Mesothelial cell of epicardium (in vitro differentiated cells): ENCODE measurements at places on chromosomes 7 and 10. TPM values are rescaled to one million over a fixed set of nuclear protein-coding genes. Genes with fewer than 3 reads are reported as not detected.

The CYP2C19 gene
- total RNA-seq, result not detected in 3 replicates

DNA sequence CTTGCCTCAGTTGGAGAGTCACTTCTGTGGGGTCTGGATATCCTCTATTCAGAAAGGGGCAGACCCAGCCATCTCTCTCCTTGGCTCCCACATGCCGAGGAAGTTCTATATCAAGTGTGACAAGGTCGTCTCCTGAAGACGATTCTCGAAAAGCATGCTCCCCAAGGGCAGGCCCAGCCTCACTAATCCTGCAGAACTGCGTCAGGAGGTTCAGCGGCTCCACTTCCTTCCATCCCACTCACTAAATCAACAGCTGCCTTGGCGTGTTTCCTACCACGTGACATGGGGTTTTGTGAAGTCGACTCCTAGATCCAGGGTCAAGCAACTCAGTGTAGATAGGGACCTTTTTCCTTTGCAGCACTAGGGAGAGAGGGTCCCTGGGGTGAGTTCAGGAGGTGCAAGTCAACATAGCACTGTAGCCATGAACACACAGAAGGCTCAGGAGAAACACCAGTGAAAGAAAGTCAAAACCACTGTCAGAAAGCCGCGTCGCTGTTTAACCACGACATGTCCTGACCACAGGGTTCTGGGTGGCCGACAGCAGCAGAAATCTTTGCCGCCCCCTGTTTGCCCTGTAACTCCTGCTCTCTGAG is 156.4 kb downstream of the PRPF18 start:
- no peak for DNase-seq

DNA sequence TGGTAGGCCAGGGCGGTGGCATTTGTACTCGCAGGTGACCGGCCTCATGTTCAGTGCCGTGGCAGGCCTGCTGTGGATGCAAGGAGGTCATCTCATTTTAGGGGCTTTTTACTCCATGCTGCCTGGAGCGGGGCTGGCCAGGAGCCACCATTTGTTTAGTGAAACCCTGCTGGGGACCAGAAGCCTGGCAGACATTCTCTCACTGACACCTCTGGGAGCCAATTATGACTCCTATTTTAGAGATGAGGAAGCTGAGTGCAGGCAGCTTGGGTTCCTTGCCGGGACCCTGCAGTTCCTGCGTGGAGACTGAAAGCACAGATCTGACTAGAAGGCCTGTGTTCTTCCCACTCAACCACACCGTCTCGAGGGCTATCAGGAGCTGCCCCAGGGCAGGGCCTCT is 186.6 kb downstream of the FANK1 start:
- DNase-seq, result no peak

The SLC26A4 gene
- total RNA-seq, result 0.14 to 0.16 TPM in 2 of 3 replicates, not detected in the other

The EN2 gene
- not detected in 3 replicates for total RNA-seq

GRCh38 chr10:89299031-89299430 is 2.8 kb upstream of the IFIT2 start:
- no peak for DNase-seq

The RBM17 gene
- 108 to 115 TPM (median 112 TPM) in 3 replicates for total RNA-seq

DNA sequence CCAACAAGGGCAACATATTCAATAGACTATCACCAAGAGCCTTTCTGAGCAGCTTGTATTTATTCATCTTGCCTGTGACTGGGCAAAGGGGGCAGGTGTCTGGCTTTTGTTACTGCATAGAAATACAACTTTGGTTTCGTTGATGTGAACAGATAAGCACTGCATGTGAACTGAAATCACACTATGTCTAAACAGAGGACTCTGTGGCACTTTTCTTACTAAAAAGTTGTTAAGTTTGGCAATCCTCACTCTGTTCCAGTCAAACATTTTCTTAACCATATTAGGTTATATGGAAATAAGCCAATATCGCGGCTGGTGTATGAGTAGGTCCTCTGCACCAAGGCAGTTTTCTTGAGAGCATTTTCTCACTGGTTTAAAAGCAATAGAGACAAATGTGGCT is 48.5 kb downstream of the CALD1 start:
- DNase-seq, result no peak

DNA sequence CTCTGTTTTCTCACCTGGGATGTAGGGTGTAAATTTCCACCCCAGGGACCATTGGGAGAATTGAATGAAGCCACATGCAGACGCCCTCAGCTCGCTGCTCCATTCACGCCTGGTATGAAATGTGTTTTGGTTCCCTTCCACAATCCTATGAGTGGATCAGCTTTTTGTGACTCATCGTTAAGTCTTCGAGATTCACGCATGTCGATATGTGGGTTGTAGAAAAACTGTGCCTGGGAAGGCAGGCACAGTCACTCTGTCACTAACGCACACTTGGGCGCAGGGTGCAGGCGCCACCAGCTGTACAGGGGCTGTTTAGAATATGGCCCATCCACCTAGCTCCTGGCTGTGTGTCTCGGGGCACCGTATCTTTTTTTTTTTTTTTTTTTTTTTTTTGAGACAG is 64.2 kb upstream of the SH2B2 start:
- no peak for DNase-seq

GRCh38 chr10:12091421-12091820 is 22.7 kb downstream of the DHTKD1 start:
- DNase-seq, result no peak

The INHBA gene
- total RNA-seq, result 47.6 to 51.4 TPM (median 50.6 TPM) in 3 replicates

DNA sequence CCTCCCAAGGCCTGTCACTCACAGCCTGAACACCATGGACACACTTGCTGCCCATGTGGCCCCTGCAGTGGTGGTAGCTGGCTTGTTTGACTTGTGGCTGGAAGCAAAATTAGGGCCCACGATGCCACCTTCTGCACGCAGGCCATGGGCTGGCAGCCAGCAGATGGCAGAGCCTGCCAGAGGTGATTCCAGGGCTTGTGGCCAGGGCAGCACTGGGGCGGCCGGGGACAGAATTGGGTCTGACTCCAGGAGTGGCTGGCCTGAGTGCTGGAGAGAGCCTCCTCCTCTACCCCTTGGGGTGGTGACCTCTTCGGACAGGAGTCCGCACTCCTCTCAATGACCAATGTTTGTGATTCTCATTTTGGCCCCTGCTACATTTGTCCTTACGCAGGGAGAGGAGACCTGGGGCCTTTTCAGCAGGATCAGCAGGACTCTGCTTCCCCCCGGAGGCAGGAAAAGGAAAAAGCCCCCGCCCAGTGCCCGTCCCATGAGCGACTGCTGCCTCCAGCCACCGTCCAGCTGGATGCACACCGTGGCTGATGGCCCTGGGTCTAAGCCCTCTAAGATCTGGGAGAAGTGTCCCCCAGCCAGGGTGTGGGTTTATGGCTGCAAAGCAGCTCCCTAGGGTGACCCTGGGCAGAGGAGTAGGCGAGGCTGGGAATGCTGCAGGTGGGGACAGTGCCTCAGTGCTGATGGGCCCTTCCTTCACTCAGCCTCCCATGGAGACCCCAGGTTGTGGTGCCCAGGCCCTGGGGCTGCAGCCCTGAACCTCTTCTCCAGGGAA is 26.5 kb downstream of the DNAJB12 start:
- DNase-seq, result peak; percentile 68

- DNase-seq, result peak; percentile 50
Observed at GRCh38 chr10:24952707-24953645, 570 bp upstream of the PRTFDC1 start.

The BMPR1A gene
- 96.1 to 106 TPM (median 100.0 TPM) in 3 replicates for total RNA-seq

DNA sequence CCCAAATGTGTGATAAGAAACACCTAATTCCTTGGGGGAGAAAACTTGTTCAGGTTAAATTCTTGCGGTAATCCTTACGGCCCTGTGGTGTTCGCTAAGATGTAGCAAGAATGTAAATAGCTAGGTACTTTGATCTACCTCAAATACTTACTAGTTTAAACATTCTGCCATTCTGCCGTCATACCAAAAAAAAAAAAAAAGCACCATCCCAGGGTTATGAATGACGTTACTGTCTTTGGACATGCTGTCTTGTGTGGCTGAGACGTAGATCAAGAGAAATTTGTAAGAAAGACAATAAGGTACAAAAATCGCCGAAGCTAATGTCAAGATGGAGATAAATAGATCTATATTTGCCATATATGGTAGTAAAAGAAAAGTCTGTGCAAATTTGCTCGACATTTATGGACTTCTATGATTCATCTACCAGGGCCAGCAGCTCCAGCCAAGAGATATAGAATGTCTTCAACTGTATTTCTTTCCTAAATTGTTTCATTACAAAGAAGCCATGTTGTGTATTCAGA is 195.6 kb downstream of the CUX1 start:
- no peak for DNase-seq

The HMX3 gene
- not detected in 3 replicates for total RNA-seq

The RET gene
- 0.88 to 2.2 TPM (median 2.1 TPM) in 3 replicates for total RNA-seq

DNA sequence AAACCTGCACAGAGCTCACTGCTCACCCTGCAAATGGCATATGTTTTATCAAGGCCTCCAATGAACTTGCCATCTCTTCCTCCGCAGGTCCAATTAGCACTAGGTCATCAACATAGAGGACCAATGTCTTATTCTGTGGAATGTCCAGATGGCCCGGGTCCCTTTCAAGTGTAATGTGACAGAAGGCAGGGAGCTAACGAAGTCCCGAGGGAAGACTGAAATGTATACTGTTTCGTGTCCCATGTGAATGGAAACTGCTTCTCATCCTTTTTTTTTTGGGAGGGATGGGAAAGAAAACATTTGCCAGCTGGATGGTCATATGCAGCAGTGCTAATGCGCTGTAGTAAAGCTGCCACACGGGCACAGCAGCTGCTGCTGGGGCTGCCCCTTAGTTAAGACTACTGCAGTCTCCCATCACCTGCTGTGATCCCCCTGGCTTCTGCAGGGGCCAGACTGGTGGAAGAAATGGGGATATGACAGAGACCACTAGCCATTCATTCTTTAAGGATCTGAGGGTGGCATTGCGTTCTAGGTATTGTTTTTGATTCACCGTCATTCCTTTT is 61.7 kb upstream of the CCNY start:
- DNase-seq, result no peak

DNA sequence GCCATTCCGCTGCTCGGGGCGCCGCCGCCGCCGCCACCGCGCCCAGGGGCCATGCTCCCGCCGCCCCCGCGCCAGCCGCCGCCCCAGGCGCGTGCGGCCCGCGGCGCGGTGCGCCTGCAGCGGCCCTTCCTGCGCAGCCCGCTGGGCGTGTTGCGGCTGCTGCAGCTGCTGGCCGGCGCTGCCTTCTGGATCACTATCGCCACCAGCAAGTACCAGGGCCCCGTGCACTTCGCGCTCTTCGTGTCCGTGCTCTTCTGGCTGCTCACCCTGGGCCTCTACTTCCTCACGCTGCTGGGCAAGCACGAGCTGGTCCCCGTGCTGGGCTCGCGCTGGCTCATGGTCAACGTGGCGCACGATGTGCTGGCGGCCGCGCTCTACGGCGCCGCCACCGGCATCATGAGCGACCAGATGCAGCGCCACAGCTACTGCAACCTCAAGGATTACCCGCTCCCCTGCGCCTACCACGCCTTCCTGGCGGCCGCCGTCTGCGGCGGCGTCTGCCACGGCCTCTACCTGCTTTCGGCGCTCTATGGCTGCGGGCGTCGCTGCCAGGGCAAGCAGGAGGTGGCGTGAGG is 383 bp downstream of the MARVELD1 start:
- peak; percentile 45 for DNase-seq

- no peak for DNase-seq
Observed at GRCh38 chr10:112650588-112651030, 203.6 kb downstream of the VTI1A start.
